CD4-positive, alpha-beta T cell treated with Interleukin-15 for 1 hour (primary cell): ENCODE measurements at places on chromosomes 5 and 9.

GRCh38 chr5:116467465-116467843, 107.2 kb downstream of the SEMA6A start:
- no peak for DNase-seq

GRCh38 chr9:20994486-20994885, 37.0 kb downstream of the HACD4 start:
- DNase-seq: no peak

DNA sequence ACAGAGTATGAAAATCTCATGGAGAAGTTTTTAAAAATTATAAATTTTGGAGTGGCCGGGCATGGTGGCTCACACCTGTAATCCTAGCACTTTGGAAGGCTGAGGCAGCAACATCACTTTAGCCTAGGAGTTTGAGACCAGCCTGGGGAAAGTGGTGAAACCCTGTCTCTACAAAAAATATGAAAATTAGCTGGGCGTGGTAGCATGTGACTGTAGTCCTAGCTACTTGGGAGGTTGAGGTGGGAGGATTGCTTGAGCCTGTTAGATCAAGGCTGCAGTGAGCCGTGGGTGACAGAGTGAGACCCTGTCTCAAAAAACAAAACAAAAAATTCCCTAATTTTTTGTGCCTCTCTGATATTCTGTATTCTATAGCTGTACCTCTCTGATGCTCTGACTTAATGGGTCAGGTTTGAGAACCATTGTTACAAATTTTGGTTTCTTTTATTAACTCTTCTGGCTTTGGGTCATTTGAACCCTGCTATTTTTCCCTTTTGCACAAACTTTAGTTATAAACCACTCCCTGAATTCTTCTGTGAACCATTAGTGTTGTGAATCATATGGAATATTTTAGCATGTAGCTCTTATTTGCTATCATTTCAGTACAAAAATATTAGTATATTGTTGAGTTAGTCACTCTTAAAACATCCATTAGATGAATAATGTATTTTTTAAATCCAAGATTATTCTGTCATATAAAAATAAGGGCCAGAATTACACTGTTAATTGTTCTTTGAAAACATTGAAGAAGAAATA, 51.0 kb downstream of the FER start:
- DNase-seq: no peak

GRCh38 chr5:8550921-8551320, 682.0 kb downstream of the MTRR start:
- DNase-seq: no peak

DNA sequence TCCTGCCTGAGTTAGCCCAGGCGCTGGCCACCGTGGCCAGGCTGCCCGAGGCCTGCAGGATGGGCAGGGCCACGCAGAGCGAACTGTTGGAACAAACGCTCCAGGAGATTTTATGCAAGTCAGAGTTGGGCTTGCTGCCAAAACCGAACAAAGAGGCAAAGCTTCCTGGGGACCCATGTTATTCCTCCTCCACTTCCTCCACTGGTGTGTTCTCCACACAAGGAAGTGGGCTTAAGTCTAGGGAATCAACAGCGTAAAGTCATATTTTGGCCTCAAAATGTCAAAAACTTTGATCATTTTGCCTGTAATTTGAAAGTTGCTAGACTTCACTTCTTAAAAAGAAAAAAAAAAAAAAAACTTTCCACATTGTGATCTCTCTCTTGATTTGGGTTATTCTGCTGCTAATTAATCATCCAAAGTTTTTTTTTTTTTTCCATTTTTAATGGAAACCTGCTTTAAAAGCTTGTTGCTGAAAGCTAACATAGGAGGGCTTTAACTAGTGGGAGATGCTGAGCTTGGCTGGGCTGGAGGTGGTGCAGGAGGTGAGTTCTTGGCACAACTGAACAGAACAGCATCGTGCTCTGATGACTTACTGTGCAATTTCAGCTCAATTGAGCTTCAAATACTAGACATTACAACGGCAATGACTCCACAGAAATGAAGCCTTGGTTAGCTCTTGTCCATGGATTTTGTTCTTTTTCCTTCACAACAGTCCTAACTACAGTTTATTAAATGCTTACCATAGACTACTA, 73.0 kb downstream of the PTPDC1 start:
- no peak for DNase-seq

- no peak for DNase-seq
These were observed 378.4 kb downstream of the SPATA31D1 start for GRCh38 chr9:82367016-82367415.

GRCh38 chr5:83026516-83026915, 50.7 kb downstream of the TMEM167A start:
- DNase-seq: no peak

DNA sequence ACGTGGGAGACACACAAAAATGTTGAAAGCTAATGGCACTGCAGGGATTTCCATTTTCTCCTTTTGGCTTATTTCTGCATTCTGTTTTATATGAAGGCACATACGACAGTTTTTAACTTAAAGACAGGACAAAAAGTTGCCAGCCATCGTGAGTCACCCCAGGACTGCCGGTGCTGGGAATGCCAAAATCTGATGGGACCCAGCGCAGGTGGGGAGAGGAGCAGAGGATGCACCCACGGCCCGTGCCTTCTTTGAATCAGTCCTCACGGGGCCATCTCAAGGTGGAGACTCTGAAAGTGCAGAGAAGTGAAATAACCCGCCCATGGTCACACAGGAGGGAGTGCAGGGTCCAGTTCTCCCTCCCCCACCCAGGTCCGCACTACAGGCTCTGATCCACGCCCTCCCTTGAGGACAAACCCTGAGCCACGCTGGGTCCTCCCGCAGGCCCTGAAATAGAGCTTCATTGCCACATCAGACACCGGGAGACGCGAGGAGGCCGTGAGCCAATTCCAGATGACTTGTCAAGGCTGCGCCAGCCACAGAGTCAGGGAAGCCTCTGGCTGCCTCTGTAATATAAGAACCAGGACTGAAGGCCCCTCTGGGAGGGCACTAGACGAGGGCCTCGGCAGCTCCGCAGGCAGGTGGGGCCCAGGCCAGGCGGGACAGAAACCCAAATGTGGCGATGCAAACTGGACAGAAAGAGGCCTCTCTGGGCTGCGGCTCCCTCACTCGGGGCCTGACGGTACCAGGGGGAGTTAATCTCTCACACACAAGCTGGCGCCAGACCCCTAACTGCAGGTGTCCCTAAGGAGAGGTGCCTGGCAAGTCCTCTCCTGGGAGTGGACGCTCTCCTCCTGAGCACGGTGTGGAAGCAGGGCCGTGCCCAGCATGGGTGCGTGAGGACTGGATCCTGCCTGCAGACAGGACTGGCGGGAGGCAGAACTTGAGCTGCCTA, 22.9 kb downstream of the ADAMTS2 start:
- DNase-seq: peak; percentile 13

DNA sequence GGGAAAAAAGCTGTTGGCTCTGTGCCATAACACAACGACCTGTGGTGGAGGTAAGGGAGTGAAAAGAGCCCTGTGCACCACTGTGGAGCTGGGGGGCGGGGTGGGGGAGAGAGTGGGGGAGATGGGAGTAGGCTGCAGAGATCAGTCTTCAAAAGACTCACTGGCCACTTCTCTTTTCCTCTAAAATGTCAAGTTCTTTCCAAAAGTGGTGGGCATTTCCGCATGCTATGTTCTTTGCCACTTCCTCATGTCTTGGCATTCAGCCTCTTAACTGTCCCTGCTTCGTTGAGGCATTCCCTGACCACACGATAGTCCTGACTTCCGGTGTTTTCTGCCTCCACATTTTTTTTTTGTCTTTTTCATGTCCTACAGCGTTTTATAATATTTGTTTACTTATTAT, 2.4 kb upstream of the PPP2R2B start:
- DNase-seq: no peak

GRCh38 chr5:34854459-34855174, 15.7 kb downstream of the TTC23L start:
- DNase-seq: no peak

DNA sequence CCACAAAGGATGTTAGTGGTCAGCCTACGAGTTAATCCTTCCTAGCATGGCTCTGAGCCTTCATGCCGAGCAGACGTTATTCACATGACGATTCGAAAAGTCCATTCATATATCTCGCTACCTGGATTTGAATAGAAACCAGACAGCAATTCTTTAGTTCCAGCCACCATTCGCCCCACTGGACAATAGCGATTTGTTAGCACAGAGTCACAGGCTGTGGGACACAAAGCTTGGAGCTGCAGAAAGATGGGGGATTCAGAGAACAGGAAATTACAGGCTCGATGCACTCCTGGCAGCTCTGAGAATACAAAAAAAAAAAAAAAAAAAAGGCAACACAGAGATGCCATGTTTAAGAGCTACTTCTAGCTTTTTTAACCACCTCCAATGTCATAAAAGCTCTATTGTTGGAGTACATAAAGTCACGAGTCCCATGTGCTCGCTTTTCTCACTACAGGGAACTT, 110.7 kb downstream of the NR6A1 start:
- DNase-seq: no peak

- DNase-seq: no peak
These were observed at the start of gene ADAMTS13 for GRCh38 chr9:133421615-133422542. TSS of gene ADAMTS13 (plus strand) at chr9:133422367. CDS start at chr9:133422444, 77 bp downstream.

GRCh38 chr5:40672425-40672824, 7.3 kb upstream of the PTGER4 start:
- no peak for DNase-seq

DNA sequence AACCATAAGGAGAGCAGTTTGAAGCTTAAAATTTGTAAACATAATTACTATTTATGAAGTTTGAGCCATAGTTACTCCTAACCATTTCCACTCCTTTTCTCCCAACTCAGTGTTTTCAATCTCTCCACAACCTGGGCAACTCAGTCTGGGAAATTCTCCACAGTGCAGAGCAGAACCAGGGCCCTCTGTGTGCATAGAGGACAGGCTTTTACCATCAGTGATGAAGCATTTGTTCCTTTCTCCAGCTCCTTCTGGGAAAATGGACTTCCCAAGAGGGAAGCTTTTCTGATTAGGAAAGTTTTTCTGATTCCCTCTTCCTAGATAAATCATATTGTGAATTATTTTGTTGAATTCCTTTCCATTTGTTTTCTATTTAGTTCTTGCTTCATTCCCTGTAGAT, 132.3 kb upstream of the MPDZ start:
- DNase-seq: no peak

DNA sequence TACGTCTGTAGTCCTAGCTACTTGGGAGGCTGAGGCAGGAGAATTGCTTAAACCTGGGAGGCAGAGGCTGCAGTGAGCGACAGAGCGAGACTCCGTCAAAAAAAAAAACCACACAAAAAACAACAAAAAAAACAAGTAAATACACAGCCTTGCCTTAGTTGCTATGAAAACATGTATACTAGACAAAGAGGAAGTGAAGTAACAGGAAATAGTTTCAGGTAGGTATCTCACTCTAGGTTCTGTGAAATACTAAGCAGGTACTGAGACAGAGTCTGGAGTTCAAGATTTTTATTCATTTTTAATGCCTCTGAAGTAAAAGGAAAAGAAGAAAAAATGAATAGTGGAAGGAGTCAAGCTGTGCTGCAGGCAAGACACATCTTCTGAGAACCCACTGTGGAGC, 687.9 kb upstream of the RGMB start:
- no peak for DNase-seq

- no peak for DNase-seq
These were observed 190.4 kb upstream of the VCAN start for GRCh38 chr5:83281176-83281575.

DNA sequence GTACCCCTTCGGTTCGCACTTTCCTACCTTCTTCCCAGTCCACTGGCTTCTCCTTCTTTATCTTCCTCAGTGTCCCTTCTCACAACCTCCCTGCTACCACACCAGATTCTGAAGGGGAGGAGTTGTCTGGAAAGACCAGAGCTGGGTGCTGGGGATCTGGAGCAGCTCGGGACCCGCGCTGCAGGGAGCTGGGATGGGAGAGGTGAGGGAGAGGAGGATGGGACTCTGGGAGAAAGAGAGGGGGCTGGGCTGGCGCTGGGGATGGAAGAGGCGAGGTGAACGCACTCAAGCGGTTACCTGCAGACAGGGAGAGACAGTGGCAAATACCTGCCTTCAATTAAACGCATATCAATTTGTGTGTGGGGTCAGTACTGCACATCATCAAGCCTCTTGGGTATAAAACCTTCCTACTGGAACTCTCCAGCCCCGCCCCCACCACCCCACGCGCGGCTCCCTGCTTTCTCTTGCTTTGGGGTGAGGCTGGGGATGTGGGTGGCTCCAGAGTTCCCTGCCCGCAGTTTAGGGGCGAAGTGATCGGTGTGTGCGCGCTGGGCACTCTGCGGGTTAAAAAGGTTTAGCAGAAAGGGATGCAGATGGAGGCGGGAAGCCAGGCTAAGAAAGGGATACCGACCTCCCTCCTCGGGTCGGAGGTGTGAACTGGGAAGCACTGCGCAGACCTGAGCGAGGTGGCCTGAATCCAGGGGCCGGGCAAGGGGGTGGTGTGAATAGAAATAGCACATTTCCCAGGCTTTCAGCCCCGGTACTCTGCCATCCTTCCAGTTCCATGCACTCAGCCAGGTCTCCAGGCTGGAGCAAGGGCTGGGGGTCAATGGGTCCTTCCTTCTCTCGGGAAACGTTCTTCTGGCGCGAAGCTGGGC, 977 bp upstream of the PAM start:
- no peak for DNase-seq

DNA sequence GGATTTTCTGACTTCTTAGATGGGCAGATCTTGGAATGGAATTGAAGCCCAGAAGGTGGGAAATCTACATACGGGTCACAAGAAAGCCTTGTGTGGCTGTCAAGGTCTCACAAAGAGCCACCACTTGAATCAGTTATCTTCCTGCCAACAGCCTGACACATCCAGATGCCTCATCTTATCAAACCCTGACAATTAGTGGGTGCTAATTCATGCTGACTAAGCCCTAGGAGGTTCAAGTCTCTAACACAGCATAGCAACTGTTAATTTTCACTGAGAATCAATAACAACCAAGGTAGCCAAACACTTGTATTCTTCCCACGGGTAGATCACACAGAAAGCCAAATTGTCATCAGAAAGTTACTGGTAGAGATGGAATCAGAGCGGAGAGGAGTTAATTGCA, 222.2 kb downstream of the TMEM167A start:
- DNase-seq: no peak

DNA sequence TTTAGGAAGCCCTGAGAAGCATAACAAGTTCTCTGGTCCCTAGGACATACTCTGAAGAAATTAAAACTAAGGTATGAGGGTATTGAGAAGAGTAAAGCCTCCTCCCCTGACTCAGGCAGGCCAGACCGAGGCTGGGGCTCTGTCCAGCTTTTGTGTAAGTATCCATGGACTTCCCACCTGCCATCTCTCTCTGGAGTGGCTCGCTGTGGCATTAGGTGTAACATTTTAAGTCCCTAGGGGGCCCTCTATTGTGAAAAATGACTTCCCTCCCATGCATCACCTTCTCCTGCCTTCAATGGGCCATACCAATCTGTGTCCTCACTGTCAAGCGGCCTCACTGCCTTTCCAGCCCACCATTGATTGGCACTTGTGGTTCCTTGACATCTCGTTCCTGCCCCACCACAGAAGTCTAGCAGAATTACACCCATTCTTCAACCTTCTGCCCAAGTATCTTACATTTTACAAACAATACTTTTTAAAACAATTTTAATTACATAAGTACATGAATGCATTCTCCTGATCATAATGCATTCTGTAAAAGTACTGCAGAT, 205.5 kb downstream of the SLIT3 start:
- no peak for DNase-seq

GRCh38 chr9:121197132-121197531, 4.5 kb downstream of the RAB14 start:
- DNase-seq: no peak

- DNase-seq: no peak
These were observed 112.6 kb upstream of the NFIL3 start for GRCh38 chr9:91536211-91536691.

- peak; percentile 63 for DNase-seq
These were observed 27.4 kb downstream of the TNFSF8 start for GRCh38 chr9:114902786-114903524.

GRCh38 chr9:109444771-109445320, 53.3 kb downstream of the PTPN3 start:
- no peak for DNase-seq
